NT2/D1 (cell line): ENCODE measurements at places on chromosomes 6 and 20.

DNA sequence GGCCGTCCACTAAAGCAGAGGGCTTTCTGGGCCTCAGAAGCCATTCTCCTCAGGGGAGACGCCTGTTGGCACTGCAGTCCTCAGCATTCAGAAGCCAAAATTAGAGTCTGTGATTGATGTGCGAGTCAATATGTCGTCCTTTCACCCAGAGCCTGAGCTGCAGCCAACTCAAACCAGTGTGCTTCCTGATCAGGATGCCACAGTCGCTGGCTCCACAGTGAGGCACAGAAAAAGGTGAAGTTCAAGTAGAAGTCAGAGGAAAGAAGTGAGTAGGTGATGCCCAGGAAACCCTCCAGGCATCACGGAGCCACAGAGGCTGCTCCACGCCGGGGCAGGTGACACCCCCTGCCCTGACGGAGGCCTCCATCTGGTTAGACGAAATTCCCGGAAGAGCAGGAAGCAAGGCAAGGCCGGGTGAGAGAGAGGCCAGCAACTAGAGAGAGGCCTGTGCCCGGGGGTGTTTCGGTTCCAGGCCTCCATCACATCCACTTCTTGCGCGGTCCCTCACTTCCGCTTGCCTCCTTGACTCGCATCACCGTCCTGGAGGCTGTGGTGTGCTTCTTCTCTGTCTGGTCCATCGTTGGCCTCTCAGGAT lies 177.7 kb upstream of the SNX9 start:
- no peak for DNase-seq

DNA sequence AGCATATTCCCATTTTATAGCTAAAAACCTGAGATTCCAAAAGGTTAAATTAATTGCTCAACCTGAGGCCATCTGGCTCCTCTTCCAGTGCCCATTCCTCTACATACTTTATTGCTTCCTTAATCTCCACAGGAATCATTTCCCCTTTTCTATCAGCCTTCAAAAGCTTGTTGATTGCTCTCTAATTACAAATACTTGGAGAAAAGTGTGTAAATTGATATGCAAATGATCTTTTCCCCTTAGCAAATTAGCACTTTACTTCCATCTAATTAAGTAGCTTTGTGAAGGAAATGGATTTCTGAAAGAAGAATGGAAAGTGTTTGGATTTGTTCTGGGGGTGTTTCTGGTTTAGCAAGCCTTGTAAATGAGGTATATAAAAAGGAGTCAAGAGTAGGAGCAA lies 323.3 kb downstream of the GRIK2 start:
- peak; percentile 28 for DNase-seq

DNA sequence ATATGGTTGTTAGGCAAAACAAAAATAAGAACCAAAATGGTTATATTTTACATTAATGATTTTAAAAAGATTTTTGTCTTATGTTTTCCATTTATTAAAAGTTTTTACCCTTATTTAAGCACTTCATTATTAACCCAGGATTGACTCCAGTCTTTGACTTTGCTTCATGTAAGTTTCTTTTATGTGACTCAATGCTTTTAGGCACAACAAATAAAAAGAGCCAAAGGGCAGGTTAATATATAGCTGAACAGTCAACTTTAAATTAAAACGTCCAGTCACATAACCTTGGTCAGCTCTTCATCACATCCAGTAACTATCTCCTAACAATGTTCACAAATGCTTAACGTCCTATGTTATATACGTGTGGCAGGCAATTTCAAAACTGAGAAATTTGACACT lies 32.7 kb downstream of the COL21A1 start:
- DNase-seq: no peak

- DNase-seq: no peak
These were observed 15.6 kb downstream of the STX16 start for GRCh38 chr20:58666702-58667101.

DNA sequence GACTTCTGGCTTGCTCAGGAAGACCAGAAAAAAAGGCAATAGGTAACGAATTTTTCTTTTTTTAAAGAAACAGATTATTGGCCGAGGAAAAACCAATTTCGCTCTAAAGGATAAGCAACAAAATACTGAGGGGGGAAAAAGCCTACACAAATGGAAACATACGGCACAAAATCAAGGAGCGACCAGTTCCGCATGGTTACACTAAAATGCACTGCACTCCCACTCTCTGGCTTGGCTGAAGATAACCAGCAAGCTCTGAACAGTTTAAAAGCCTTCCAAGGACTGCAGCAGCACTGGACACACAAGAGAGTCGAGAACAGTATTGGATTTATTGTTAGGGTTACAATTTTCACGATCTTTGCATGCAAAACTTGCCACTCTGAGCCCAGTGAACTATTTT lies 881 bp upstream of the MAP7 start:
- no peak for DNase-seq

- no peak for DNase-seq
These were observed 7.0 kb upstream of the UBE2J1 start for GRCh38 chr6:89359561-89359960.

GRCh38 chr6:47376930-47377329 lies 67.2 kb upstream of the TNFRSF21 start:
- no peak for DNase-seq

GRCh38 chr6:168215121-168215808 lies 104.3 kb downstream of the DACT2 start:
- no peak for DNase-seq

GRCh38 chr6:105797983-105798453 lies 288.1 kb upstream of the PRDM1 start:
- no peak for DNase-seq

DNA sequence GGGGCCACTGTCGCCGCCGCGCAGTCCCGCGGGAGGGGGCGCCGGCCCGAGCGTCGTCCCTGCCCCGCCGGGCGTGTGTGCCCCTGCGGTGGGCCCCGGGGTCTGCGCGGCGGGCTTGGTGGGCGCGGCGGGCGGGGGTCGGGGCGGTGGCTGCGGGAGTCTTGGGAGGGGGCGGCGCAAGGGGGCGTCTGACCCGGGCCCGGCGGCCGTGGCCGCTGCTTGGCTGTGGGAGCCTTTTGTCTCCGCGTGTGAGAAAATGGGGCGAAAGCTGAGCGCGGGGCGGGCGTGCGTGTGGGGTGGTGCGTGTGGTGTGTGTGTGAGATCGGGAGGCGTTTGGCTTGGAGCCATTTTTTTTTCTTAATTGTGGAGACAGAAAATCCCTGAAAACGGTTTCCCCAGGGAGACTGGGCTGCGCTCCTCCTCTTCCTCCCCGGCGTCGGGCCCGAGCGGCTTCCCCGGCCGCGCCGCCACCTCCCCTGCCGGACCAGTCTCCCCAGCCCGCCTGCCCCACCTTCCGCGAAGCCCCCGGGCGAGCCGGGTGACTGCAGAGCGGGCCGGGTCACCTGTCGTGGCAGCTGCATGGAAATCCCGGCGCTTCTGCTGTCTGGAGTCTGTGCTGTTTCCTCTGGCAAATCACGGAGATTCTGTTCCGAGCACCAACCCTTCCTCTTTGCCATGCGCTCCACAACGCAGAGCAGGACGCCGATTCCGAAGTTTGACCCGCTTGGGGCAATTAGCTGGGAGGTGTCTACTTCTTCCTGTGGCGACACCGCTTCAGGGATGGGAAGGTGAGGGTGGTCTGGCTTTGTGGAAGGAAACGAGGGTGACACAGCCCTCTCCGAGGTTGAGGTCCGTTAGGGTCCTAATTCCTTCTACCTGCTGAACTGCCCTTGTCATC lies 64.4 kb downstream of the GTF2H5 start:
- DNase-seq: no peak

DNA sequence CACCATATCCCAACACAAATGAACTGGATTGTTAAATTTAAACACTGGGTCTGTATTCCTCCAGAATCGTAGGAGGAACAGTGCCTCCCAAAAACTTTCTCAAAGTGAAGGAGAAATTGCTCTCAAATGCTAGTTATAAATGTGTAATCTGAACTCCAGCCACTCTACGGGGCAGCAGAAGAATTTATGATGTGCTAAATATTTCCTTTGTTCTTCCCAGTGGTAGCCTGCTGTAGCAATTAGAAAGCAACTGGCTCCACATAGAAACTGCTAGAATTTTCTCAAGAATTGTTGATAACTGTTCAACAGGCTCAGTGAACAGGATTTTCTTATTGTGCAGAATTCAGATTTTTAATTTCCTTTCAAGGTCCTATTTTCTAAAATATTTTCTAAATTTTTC lies 49.8 kb upstream of the EYA4 start:
- no peak for DNase-seq

DNA sequence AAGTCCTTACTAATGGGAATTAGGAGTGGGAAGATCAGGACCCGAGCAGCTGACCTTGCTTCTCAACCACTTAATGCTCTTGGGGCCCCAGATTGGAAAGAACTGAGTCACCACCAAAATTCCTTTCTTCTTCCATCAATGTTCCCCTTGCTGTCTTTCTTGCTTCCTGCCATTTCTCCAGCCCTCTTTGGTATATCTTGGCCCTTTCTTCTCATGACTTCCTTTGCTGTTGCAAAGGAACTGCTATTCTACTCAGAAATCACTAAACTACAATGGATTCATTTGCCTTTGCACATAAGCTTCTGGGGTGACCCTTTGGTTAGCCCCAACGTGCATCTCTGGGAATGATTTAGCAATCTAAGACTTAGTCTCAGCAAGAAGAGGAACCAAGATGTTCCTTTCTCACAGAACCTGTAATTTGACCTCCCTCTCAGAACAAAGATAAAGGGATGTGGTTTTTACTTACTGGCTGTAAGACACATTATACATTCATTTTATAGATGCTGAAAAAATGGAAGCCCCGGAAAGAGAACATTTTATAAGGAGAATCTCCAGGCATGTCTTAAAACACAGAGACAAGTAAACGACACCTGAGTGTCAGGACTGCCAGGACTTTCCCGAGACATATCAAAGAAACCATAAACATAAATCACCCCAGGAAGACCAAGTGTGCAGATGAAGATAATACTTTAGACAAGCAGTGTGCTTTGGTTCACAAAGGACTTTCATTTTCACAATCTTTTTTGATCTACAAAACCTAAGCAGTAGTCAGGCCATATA lies 99.0 kb upstream of the TNFAIP3 start:
- DNase-seq: no peak

DNA sequence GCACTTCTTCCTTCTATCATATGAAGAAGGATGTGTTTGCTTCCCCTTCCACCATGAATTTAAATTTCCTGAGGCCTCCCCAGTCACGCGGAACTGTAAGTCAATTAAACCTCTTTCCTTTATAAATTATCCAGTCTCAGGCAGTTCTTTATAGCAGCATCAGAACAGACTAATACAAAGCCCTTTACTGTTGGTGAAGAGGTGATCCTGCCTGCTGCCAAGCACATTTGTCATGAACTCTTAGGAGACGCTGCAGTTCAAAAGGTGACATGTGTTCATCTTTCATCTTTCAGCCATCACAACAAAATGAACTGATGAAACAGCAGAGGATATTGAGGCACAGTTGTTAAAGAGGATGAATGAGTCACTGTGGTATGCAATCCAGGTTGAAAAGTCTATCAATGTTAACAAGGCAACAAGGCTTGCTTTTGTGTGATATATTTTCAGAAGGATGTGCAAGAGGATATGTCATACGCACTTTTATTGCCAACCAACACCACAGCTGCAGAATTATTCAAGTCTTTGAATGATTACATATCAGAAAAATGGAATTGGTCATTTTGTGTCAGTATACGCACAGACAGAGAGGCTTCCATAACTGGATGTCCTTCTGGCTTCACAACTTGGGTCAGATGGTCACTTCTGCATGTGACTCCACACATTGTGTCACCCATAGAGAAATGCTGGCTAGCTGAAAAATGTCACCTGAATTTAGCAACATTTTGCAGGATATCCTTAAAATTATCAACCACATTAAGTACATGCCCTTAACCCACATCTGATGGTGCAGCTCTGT lies 52.4 kb upstream of the PLN start:
- DNase-seq: no peak

GRCh38 chr20:32670773-32671455 lies 2.8 kb downstream of the C20orf203 start:
- DNase-seq: no peak

GRCh38 chr6:162963861-162964260 lies 236.1 kb downstream of the PACRG start:
- DNase-seq: no peak

DNA sequence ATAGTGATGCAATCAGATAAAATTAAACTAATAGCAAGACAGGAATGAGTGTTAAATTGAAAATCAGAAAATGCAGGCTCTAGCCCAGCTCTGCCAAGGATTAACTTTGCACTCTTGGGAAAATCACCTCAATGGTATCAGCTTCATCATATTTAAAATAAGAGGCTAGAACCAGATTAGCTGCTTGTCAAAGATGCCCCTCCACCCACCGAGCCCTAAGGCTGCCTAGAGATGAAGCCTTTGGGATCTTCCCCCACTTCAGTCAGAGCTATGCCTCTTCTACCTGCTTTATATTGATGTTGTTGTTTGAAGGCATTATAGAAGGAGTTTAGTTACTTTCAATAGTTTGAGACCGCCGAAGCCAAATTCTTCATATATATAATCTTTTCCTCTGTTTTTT lies 47.4 kb downstream of the HDDC2 start:
- no peak for DNase-seq

DNA sequence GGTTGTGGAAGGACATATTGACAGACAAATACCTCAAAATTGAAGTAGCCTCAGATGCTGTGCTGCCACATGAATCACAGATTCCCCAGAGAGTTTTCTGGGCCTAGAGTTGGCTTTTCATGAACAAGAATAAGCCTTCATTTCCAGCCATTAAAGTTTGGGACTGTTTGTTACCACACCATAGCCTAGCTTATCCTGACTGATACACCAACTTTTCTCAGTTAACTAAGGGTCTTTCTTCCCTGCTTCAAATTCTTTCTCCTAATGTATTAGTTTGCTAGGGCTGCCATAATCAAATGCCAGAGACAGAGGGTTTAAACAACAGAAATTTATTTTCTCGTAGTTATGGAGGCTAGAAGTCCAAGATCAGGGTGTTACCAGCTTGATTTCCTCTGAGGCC lies 237.4 kb upstream of the ZFP64 start:
- no peak for DNase-seq

DNA sequence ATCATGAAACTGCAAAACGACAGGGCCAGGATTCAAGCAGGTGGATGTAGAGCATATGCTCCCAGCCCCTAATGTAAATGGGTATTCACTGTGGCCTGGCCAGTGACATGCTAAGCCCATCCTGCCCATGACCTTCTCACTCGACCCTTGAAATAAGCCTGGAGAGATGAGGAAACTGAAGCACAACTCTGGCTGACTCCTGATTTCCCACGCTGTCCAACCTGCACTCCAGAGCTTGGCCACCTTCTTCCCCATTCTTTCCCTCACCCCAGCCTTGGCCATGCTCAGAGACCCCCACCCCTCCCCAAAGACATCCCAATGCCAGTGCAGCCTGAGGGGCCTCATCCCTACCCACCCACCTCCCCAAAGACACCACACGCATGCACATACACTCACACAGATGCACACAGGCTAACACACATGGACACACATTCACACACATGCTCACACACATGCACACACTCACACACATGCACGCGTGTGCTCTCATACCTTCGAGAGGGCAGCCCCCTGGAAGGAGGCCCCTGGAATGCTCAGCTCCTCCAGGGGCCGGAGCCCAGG lies 12.4 kb downstream of the TFEB start:
- DNase-seq: no peak

- DNase-seq: no peak
These were observed 53.0 kb downstream of the SMOC2 start for GRCh38 chr6:168493976-168494375.

- peak; percentile 9 for DNase-seq
These were observed 356.2 kb downstream of the GJA1 start for GRCh38 chr6:121791396-121792315.

- no peak for DNase-seq
These were observed 186.2 kb downstream of the ERMARD start for GRCh38 chr6:169937389-169938261.
